ENCODE measurements at places on chromosomes 2 and 18. TPM values are rescaled to one million over a fixed set of nuclear protein-coding genes. Genes with fewer than 3 reads are reported as not detected.
A peak's percentile ranks its signal among the peaks of the same experiment; 100 is the strongest.

- DNase-seq: no peak
- no peak overlapping the region for H3K4me3 ChIP-seq
- no peak overlapping the region for H3K27ac ChIP-seq
Measured at GRCh38 chr2:151891566-151892194, 63.5 kb upstream of the ARL5A start.

DNA sequence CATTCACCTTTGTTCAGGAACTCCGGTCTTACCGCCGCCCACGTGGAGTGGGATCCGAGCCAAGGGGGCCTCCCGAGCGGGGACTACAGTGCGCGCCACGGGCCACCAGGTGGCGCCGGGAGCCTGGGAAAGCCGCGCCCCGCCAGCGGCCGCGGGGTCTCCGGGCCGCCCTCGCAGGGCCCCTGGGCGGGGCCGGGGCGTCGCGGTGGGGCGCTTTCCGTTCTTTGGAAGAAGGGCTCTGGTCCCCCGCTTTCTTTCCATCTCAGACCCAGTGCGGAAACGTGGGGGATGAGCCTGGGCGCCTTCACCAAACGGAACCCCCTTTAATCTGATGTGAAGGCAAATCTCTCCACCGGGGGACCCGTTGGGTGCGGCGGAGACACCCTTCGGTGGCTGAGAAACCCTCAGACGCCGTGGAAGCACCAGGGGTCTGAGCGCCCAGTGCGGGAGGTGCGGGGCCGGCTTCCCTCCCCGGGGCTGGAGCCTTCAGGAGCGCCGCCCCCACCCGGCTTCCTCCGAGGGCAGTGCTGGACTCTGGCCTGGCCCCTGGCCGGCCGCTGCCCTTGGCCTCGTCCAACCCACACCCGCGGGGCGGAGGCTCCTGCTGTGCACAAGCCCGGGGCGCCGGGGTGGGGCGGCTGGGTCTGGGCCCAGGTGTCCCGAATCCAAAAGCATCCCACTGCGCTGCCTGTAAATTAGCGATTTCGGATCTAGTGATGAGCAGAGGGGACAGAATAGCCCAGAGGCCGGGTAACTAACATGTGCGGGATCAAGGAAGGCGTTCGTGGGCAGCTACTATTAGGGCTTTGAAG lies 44.6 kb downstream of the GORASP2 start:
- peak overlapping the region; percentile 84 for H3K4me3 ChIP-seq
- H3K27ac ChIP-seq: peak overlapping the region; percentile 67
- H3K36me3 ChIP-seq: no peaks in the 10 kb centered on the region
- peaks cover 4% of the 10 kb centered on the region for H3K4me1 ChIP-seq
- peak; percentile 88 for DNase-seq

AGAP1 gene
- total RNA-seq: 0.43 TPM

CLIP4 gene
- total RNA-seq: 35.9 TPM

DNA sequence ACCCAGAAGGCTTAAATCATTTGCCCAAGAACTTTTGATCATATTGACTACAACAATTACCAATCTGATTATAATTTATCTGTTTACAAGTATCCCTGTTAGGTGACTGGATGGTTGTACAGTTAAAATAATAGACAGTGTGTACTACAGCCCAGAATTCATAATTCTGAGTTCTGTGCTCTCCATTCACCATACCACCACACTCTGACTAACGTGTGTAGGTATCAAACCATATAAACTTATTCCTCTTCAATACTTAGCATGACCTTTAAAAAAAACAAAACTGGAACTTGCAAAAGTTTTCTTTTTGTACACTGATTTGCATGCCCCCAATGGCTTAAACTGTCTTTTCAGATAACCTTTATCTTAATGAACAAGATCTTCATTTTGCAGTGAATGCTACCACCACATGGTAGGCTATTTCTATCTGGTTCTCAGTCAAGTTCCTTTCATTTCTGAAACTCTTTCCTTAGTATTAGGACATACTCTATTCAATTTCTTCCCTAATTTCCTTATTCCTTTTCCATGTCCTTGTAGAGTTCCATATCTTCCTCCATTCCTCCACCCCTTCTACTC lies 50.9 kb downstream of the SOS1 start:
- peaks cover 7% of the 10 kb centered on the region for H3K36me3 ChIP-seq
- H3K27ac ChIP-seq: no peak overlapping the region
- H3K27me3 ChIP-seq: no peaks in the 10 kb centered on the region
- DNase-seq: no peak
- H3K4me1 ChIP-seq: no peaks in the 10 kb centered on the region
- no peak overlapping the region for H3K4me3 ChIP-seq

DNA sequence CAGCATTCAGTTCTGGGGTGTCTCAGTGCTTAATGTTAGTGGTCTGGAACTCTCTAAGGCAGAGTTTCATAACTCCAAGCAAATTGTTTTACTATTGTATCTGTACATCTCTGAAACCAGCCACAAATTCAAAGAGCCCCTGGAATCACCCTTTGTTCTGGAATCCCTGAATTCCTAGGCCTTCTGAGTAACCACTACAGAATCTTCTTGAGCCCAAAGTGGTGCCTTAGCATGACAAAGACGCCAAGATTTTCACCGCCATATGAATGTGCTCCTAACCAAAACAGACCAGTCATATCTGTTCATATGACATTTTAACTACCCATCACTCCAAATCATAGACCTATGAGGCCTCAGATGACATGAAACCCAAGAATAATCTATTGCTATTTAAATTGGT lies 668.1 kb downstream of the EPHA4 start:
- H3K4me1 ChIP-seq: no peaks in the 10 kb centered on the region
- H3K27me3 ChIP-seq: no peaks in the 10 kb centered on the region
- no peak for DNase-seq
- H3K27ac ChIP-seq: no peak overlapping the region
- no peak overlapping the region for H3K4me3 ChIP-seq

GRCh38 chr2:69798909-69799526 lies 30.4 kb upstream of the GMCL1 start:
- H3K27ac ChIP-seq: no peak overlapping the region
- H3K4me3 ChIP-seq: no peak overlapping the region
- DNase-seq: no peak
- no peaks in the 10 kb centered on the region for H3K4me1 ChIP-seq

NPHP1 gene
- total RNA-seq: 0.49 TPM

LRRC30 gene
- total RNA-seq: not detected

- peaks cover 27% of the 10 kb centered on the region for H3K4me1 ChIP-seq
- H3K27me3 ChIP-seq: no peaks in the 10 kb centered on the region
- DNase-seq: no peak
- H3K27ac ChIP-seq: no peak overlapping the region
- H3K4me3 ChIP-seq: no peak overlapping the region
- H3K36me3 ChIP-seq: no peaks in the 10 kb centered on the region
Measured at GRCh38 chr2:7053650-7054265, 136.5 kb downstream of the RNF144A start.

DNA sequence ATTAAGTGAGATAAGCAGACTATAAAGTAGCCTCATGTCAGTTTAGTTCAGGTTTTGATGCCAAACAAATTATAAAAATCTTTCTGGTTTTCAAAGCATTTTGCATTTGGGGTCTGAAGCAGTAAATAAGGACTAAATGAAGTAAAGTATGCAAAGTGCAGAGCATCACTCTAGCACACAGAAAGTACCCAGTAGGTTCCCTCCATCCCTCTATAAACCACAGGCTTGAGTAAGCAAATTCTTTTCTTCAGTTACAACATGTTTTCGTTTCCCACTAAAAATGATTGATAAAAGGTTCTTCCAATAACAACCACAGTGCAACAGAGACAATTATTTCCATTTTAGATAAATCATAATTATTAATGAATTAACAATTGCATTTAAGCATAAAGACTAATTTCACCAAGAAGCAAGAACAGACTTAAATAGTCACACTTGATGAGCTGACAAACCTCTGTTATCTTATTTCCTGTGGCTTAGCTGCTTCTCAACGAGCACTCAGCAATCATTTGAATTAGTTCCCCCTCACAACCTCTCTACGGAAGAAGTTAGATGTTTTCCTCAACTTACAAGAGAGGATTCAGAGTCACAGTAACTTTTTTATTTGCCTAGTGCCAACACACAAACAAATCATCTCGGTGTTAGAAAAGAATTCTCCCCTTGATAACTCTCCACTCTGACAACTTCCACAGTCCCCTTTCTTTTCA lies 249.8 kb downstream of the NBAS start:
- peaks cover 9% of the 10 kb centered on the region for H3K4me1 ChIP-seq
- no peak for DNase-seq
- no peaks in the 10 kb centered on the region for H3K36me3 ChIP-seq
- H3K4me3 ChIP-seq: no peak overlapping the region

DNA sequence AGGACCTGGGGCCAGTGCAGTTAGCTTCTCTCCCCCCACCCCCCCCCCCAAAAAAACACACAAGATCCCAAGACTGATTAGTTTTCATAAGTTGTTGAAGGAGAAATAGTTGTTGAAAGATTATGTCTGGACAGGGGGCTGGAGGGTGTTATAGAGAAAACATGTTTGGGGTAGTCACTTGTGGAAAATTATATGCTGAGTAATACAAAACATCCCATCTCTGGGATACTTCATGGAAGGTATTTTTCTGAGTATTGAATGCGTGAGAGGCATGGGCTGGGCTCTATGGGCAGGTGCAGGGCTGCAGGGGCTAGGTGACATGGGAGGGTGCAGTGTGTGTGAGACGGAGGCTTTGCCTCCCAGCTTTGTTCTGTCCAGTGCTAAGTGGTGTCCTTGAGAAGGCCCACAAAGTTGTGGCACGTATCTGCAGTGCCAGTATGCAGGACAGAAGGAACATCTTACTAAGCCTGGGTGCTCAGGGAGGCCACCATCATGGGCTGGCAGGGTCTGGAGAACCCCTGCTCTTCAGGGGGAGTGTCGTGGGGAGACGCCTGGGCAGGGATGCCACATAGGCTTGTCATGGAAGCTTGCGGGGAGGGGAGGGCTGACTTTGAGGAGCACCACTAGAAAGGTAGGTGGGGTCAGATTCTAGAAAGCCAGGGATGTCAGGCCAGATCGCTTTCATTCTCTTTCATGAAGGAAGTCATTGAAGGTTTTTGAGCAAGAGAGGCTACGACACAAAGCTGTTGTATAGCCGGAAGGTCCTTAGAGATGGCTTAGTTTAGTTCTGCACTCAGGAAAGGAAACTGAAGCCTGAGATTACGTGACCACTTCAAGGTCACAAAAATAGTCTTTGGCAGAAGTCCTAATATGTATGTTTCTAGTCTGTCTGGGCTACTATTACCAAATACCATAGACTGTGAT lies 232.0 kb downstream of the LDLRAD4 start:
- DNase-seq: no peak
- H3K36me3 ChIP-seq: no peaks in the 10 kb centered on the region

DNA sequence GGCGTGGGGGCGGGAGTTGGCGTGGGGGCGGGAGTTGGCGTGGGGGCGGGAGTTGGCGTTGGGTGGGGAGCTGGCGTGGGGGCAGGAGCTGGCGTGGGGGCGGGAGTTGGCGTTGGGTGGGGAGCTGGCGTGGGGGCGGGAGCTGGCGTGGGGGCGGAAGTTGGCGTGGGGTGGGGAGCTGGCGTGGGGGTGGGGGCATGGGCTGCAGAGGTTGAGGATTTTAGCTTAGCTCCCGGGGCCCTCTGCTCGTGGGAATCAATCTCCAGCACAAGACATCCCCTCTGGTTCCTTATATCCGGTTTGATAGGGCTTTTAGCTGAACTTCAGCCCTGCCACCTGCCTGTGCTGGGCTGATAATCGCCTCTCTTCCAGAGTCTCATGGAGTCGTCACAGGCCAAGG lies 177.0 kb downstream of the LDLRAD4 start:
- no peaks in the 10 kb centered on the region for H3K4me1 ChIP-seq
- no peak overlapping the region for H3K27ac ChIP-seq
- H3K27me3 ChIP-seq: no peaks in the 10 kb centered on the region
- no peak for DNase-seq
- H3K4me3 ChIP-seq: no peak overlapping the region

GRCh38 chr2:239249048-239249447 lies 151.8 kb downstream of the HDAC4 start:
- no peaks in the 10 kb centered on the region for H3K4me1 ChIP-seq
- DNase-seq: no peak
- no peaks in the 10 kb centered on the region for H3K27me3 ChIP-seq
- H3K27ac ChIP-seq: no peak overlapping the region
- no peak overlapping the region for H3K4me3 ChIP-seq
- H3K36me3 ChIP-seq: no peaks in the 10 kb centered on the region

DNA sequence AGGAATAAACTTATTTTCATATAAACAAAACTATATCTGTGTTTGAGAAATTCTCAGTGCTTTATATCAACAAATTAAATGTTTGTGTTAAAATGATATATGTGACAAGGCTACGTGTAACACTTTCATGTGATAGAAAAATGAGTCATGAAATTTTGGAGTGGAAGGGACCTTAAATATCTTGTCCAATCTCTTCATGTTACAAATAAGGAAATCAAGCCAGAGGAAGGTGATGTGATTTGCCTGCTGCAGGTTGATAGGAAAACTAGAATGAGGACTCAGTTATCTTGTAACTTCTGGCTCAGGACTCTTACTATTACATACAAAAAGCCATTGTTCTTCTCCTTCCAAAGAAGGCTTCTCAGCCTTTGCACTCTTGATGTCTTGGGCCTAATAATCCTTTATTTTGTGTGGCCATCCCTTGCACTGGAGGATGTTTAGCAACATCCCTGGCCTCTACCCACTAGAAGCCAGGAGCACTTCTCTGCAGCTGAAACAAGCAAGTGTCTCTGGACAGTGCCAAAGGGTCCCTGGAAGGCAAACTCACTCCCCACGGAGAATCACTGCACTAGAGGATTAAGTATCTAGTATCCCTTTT lies 43.0 kb upstream of the NARS1 start:
- no peak overlapping the region for H3K27ac ChIP-seq
- no peaks in the 10 kb centered on the region for H3K36me3 ChIP-seq
- H3K27me3 ChIP-seq: no peaks in the 10 kb centered on the region
- no peaks in the 10 kb centered on the region for H3K4me1 ChIP-seq
- no peak overlapping the region for H3K4me3 ChIP-seq

LYG1 gene
- 2.9 TPM for total RNA-seq

DNA sequence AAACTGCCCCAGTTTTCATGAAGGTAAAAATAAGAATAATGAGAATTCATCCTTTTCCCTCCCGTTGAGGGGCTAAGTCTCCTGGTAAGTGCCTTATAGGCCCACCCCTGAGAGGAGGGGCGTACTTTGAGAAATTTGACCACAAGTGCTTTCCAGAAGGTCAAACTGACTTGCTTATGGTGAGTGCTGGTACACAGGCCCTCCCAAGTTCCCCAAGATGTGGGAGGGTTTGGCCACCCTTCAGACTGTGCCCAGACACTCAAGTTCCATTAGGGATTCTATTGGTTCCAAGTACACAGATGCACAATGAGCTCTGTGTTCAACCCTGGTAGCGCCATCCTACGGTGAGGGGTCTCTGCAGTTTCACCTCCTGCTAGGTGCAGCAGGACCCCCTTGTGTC lies 205.1 kb downstream of the CTIF start:
- H3K36me3 ChIP-seq: no peaks in the 10 kb centered on the region
- no peak overlapping the region for H3K27ac ChIP-seq
- no peaks in the 10 kb centered on the region for H3K27me3 ChIP-seq
- H3K4me1 ChIP-seq: no peaks in the 10 kb centered on the region

POTEC gene
- not detected for total RNA-seq

FHOD3 gene
- total RNA-seq: not detected

DNA sequence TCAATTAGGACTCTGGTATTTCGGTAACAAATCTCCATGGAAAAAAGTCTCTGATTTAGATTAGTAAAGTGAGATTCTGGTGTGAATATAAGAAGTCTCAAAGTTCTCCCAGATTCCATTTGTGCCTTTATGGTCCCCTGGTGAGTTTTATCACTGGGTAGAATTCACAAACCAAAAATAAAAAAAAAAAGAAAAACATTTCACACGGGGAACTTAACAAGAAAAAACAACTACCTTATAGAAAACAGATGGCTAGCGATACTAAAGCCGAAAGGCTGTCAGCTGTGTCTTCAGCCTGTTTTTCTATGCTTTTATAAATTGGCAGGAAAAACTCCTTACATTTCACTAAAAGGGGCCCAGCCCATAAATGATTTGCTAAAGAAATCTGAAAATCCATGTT lies 50.6 kb downstream of the COL5A2 start:
- DNase-seq: no peak
- no peaks in the 10 kb centered on the region for H3K36me3 ChIP-seq
- no peaks in the 10 kb centered on the region for H3K27me3 ChIP-seq
- no peak overlapping the region for H3K27ac ChIP-seq
- H3K4me3 ChIP-seq: no peak overlapping the region

All from naive thymus-derived CD4-positive, alpha-beta T cell (primary cell).